Neural progenitor cell (in vitro differentiated cells): ENCODE measurements at places on chromosomes 16 and 17.

- no peak for DNase-seq
Measured at GRCh38 chr17:81338274-81339190, 43.4 kb upstream of the SLC38A10 start.

GRCh38 chr17:40247926-40248495 lies 28.9 kb downstream of the WIPF2 start:
- no peak for DNase-seq

GRCh38 chr17:81924557-81925532 lies 2.7 kb downstream of the MAFG start:
- DNase-seq: peak; percentile 62

DNA sequence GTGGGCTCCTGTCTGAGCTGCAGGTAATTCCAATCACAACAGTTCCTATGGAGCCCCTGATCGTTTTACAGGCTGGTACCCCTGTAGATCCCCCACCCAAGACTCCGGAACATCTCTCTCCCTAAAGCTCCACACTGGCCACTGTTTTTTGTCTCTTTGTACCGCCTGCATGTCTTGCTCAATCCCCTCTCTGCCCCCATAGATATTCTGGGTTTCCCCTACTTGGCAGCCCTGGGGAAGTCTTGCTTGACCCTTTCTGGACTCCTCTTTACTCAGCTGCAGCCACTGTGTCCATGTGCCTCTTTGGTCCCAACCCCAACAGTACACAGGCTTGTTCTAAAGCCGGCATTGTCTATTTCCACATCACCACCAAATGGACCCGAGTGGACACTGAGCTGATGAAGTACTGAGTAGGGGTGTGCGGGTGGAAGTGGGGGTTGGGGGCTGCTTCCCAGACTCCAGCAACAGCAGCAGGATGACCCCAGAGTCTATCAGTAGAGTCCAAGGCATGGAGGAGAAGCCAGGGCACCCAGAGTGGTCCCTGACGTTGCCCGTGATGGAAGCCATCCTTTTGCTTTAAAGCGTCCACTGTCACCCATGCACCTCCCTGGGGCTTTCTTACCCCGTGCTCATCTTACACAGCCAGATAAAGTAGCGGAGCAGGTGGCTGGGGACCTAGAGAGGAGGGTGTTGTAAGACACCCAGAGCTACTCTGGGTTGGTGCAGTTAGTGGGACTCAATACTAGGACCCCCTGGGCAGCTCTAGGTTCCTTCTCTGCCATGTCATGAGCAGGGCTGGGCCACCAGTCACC lies 6.4 kb downstream of the CD300LB start:
- DNase-seq: no peak

DNA sequence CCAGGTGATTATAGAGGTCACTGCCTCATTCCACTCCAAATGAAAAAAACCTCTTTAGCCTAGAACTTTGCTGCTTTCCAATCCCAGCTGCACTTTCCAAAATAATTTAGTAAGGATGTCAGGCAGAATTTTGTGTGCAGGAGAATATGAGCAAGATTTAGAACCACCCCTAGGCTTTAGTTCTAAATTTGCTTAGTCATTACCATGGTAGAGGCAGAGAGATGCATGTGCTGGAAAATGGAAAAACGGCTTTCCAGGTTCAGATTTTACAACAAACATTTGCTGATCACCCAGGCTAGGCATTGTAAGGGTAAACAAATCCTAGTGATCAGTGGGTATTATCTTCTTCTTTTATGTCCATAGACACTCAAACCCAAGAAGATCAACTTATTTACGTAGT lies 6.3 kb downstream of the KRT26 start:
- DNase-seq: no peak

GRCh38 chr16:8589900-8590688 lies at the start of gene TMEM114:
TMEM114 (minus strand) TSS chr16:8590511; CDS start chr16:8589838, 673 bp downstream.
- peak; percentile 61 for DNase-seq

DNA sequence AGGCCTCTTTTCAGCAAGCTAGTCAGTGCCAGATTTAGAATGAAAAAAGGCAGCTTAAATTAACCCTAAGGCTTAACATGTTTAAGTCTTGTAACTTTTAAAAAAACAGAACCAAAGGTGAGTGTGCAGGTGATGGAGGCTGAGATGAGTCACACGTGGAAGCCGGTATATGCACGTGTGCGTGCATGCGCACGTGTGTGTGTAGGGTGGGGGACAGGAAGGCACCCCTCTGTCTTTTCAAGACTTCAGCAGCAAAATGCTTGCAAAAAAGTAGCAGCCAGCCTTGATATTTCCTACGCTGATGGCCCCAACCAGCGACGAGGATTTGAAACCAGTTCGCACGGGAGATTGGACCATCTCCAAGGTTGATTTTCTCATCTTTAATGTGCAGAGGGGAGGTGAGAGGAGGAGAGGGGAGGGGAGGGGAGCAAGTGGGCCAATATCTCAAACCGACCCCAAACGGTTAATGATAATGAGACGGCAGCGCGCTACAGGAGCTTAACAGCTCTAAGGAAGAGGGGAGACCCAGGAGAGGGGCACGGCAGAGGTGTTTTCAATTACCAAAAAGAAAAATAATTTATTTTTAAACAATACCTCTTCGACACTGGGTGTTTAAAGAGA lies 154.7 kb downstream of the ZNF423 start:
- DNase-seq: peak; percentile 60

DNA sequence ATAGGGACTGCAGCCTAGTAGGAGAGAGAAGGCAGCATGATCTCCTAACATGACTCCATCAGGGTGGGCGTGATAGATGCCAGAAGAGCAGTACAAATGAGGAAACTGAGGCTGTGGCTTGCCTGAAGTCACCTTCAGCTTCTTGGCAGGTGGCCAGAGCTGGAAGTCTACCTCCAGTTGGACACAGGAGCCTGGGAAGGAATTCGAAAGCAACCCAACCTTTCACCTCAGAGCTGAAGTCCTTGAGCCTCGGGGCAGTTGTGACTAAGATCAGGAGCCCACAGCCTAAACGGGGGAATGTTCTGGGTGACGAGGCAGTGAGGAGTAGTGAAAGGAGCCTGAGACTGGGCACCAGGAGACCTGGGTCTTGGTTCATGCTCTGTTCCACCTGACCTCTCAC lies 9.4 kb upstream of the SLC52A1 start:
- no peak for DNase-seq

DNA sequence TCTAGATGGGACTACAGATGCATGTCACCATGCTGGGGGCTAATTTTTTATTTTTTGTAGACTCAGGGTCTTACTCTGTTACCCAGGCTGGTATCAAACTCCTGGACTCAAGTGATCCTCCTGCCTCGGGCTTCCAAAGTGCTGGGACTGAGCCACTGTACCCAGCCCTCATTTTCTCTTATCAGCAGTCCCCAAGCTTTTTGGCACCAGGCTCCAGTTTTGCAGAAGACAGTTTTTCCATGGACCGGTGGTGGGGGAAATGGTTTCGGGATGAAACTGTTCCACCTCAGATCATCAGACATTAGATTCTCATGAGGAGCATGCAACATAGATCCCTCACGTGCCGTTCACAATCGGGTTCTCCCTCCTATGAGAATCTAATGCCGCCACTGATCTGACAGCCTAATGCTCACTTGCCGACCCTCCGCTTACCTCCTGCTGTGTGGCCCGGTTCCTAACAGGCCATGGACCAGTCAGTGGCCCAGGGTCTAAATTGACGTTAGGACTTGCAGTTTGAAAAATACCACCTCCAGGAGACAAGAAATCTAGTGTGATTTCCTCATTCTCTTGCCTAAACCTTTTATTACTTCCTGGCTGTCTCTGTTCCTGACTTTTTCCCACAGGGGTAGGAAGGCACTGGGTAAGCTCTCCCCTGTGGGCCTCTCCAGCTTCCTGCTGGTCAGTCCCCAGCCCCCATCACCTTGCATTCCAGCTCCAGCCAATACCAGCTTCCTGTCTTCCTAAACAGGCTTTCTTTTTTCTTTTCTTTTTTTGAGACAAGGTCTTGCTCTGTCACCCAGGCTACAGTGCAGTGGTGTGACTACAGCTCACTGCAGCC lies 9.3 kb upstream of the CNP start:
- peak; percentile 15 for DNase-seq

DNA sequence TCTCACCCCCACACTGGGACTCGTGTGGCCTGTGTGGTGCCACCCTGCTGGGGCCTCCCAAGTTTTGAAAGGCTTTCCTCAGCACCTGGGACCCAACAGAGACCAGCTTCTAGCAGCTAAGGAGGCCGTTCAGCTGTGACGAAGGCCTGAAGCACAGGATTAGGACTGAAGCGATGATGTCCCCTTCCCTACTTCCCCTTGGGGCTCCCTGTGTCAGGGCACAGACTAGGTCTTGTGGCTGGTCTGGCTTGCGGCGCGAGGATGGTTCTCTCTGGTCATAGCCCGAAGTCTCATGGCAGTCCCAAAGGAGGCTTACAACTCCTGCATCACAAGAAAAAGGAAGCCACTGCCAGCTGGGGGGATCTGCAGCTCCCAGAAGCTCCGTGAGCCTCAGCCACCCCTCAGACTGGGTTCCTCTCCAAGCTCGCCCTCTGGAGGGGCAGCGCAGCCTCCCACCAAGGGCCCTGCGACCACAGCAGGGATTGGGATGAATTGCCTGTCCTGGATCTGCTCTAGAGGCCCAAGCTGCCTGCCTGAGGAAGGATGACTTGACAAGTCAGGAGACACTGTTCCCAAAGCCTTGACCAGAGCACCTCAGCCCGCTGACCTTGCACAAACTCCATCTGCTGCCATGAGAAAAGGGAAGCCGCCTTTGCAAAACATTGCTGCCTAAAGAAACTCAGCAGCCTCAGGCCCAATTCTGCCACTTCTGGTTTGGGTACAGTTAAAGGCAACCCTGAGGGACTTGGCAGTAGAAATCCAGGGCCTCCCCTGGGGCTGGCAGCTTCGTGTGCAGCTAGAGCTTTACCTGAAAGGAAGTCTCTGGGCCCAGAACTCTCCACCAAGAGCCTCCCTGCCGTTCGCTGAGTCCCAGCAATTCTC lies 27.4 kb downstream of the STH start:
- no peak for DNase-seq

GRCh38 chr17:7043182-7043496 lies 753 bp downstream of the SLC16A11 start:
- DNase-seq: peak; percentile 26

DNA sequence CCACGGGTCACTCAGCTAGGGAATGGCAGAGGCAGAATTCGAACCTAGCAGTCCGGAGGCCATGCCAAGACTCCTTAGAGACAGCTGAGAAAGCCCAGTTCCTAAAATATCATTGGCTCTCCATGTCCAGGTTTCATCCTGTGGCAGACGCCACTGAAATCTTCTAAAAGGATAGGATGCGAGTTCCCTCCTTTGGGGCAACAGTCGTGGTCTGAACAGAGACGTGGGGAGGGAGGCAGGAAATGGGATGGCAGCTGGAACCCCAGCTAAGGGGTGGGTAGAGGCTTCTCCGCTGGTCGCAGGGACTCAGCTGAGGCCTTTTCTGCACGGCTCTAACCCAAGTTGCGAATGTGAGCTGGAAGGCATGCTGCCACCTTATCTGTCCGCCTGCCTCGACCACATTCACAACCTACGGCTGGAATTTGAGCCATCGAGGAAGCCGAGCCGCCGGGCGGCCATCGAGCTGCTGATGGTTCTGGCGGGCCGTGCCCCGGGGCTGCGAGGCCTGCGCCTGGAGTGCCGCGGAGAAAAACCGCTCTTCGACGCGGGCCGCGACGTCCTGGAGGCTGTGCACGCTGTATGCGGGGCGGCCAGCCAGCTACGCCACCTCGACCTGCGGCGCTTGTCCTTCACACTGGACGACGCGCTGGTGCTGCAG lies 1.9 kb upstream of the HSF4 start:
- DNase-seq: no peak

GRCh38 chr16:4011225-4011939 lies 104.9 kb downstream of the ADCY9 start:
- peak; percentile 34 for DNase-seq

GRCh38 chr17:3167574-3167973 lies 29.7 kb upstream of the OR1A2 start:
- DNase-seq: no peak

DNA sequence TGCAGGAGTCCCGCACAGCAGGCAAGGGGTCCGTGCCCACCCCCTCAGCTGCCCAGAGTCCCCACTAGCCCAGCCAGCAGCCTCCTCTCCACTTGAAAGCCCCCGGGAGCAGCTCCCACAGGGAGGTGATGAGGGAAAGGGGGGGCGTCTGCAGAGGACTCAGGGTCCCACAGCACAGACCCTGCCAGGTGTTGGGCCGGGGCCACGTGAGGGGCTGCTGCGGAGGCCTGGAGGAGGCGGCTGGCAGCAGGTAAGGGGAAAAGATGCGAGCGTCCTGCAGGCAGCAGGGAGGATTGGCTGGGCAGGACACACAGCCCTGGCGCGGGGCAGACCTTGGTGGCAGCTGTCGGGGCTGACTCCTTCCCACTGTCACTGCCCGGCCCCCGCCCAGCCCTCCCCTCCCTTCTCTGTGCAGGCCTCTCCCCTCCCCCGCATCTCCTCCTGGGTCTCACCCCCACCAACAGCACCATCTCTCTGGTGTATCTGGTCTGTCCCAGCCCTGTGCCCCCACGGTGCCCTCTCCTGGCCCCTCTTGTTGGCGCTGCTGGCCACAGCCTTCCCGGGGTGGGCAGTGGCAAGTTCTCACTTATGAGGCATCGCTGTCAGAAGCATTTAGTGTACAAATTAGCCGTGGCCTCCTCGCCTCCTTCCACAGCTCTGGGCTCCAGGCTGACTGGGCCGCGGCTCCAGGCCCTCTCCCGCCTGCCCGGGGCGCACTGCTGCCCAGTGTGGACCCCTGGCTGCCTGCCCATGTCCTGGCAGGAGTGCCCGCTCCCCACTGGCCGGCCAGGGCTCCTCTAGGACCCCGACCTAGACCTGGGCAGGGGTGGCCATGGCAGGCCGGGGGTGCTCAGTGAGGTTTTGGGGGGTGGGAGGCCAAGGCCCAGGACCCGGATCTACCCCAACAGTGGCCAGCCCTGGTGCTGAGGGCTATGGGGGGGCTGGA lies 4.4 kb upstream of the PRR35 start:
- DNase-seq: no peak

DNA sequence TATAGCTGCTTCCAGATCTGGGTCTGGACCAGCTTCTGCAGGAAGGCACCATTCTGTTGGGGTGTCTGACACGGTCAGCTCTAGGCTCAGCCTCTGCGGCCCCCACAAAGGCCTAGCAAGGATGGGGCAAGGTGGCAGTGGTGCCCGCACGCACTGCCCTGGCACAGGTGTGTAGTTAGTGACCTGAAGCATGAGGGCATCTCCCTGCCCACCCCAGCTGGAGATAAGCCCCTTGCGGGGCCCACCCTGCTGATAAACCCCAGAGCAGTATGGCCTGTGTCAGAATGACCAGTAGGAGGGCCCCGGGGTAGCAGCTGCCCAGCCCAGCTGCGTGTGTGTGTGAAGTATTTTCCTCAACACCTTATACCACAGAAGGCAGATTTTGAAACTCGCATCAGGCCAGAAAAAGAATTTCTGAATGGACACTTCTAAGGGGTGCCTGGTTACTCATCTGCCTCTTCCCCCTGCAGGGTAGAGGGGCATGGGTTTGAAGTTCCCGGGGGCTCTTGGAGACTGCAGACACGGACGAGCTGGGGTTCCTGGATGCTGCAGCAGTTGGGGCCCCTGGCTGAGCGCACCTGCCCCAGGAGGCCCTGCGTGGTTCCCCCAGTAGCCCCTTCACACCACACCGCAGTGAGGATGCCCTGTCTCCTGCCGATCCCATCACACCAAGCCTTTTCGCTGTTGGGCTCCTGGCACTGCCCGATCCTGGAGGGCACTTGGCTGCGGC lies 4.5 kb downstream of the ARHGDIA start:
- no peak for DNase-seq
